ENCODE measurements at places on chromosomes 6 and 20.

GRCh38 chr6:167736486-167737204 lies 90.1 kb upstream of the AFDN start:
- no peak for DNase-seq

GRCh38 chr6:135403584-135403983 lies 94.0 kb downstream of the AHI1 start:
- no peak for DNase-seq

DNA sequence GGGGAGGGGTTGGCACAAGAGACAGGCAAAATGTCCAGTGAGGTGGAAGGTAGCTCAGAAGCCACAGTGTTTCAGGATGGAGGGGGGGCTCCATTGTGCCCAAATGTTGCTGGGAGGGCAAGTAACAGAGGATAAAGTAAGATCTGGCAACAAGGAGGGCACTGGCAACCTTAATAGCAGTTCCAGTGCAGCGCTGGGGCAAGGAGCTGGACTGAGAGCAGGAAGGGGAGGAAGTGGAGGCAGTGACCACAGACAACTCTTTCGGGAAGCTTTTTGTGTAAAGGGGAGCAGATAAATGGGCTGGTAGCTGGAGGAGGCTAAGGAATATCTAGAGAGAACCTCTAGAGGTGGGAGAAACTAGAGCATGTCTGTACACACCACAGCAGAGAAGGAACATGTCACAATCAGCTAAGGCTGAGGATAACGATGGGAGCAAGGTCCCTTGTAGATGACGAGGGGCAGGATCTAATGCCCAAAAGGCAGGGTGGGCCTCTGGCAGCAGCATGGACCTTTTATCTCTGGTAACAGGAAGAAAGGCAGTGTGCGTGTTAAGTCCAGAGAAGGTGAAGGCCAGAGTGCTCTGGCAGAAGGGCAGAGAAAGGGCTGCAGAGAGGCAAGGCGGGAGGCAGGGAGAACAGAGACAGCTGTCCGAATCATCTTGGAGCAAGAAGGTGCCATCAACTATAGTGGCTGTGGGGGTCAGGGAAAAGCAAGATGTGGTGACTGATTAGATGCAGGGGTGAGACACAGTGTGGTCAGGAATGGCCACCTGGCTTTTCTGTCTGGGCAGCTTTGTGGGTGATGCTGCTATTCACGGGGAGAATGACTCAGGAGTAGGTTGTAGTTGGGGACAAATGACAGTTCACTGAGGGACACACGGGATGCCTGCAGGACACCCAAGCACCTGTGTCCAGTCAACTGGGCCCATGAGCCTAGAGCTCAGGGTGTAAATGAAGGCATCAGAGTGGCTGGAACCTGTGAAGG lies 17.4 kb downstream of the TMEM242 start:
- DNase-seq, result no peak

GRCh38 chr6:151103266-151103665 lies 136.5 kb upstream of the AKAP12 start:
- no peak for DNase-seq

DNA sequence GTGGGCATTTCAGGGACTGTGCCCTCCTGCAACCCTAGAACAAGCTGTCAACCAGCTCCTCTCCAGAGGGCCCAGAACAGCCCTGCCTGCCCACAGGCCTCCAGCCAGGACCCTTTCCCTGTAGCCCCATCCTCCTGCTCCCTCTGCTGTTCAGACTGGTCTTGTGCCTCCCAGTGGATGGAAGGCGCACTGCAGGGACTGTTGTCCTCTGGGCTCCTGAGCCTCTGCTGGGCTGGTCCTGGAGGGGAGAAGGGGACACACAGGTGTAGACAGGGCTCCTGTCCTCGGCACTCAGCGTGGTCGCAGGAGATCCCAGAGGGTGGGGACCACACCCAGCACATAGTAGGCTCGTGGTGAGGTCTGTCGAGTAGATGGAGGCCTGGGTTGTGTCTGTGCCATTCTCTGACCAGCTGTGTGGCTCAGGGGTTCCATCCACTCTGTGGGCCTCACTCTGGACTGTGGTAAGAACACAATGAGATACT lies 11.5 kb downstream of the ITPR3 start:
- DNase-seq, result no peak
